Stimulated activated naive B cell treated with anti-CD40 and anti-IgM and Interleukin-4, amounts not matched to agents 10 μg/mL and 1 μg/mL and 100 μg/mL, for 72 hours (primary cell): ENCODE measurements at places on chromosomes 7 and 10.

DNA sequence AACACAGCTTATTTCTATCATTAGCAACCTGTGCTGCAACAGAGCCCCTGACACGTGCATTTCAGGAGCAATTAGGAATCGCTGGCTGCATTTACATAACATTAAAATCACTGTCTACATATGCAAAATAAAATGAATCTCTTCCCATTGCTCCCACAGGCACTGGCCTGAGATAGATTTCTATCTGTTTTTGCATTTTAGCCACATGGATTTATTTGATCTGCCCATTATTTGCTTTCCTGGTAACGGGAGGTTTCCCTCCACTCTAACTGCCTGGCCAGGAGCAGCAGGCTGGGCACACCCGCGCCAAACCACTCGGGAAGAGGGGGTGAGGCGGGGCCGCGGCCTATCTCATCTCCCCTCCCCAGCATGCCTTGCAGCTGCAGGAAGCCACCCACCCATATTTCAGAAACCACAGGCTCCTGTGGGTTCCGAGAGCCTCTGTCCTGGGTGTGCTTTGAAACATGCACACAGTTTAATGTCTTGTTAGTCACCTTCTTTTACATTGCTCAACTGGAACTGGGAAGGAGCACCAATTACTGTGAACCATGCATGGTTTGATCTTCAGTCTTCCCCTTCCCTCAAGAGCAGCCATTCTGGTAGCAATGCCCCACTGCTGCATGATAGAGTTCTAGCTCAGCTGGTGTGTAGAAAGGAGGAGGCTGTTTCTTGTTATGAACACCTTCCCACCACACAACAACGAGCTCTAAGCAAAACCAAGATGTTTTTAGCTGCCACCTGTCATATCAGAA lies 37.7 kb upstream of the IKZF1 start:
- DNase-seq: peak; percentile 61

DNA sequence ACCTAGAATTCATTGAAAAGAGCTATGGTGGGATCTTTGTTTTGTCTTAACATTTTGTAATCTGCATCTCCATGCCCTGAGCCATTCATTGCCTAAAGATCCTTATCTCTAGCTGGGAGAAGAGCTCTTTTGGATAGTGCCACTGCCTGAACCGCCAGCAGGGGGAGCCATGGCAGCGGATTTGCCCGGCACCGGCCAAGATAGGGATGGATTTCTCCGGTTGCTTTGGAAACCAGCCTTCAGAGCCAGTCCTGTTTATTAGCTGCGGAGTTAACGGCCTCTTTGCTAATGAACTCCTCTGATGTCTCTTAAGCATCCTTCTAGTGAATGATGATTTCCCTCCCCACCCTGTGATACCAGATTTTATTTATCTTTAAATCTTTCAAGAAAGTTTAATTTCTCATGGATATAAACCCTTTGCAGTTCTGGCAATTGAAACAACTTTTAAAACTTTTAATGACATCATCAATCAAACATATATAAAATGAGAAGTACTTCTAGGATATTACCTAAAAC lies 58.2 kb upstream of the LYZL2 start:
- DNase-seq: peak; percentile 51

GRCh38 chr7:30214651-30215137 lies 69.7 kb upstream of the ZNRF2 start:
- DNase-seq: no peak

DNA sequence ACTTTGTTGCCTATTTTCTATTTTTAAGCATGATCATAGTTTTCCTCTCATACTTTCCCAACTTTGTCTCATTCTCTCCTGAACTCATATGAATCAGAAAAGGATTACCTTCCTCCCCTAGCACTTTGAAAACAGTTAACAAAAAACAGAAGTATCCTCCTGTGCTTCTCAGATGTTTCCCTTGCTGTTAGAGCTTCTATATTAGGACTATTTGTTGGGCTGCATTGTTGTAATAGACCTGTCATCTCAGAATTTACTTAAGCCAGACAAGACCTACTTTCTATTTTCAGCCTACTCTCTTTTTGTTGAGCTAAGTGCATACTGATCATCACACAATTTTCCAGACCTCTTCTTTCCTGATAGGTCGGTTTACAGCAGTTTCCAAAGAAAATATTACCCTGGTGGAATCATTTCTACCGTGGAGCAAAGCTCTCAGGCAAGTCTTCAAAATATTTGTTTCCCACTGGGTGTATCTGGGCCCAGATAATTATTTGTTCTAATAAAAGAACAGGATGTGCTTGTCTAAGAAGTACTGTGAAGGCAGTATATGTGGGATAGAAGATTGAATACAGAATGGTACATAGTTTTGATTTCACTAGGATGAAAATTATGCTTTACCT lies 411.9 kb upstream of the KLF6 start:
- DNase-seq: no peak

GRCh38 chr7:100119970-100120732 lies 717 bp downstream of the CNPY4 start:
- DNase-seq: no peak

GRCh38 chr7:143410521-143411004 lies 1.9 kb upstream of the EPHA1 start:
- no peak for DNase-seq

DNA sequence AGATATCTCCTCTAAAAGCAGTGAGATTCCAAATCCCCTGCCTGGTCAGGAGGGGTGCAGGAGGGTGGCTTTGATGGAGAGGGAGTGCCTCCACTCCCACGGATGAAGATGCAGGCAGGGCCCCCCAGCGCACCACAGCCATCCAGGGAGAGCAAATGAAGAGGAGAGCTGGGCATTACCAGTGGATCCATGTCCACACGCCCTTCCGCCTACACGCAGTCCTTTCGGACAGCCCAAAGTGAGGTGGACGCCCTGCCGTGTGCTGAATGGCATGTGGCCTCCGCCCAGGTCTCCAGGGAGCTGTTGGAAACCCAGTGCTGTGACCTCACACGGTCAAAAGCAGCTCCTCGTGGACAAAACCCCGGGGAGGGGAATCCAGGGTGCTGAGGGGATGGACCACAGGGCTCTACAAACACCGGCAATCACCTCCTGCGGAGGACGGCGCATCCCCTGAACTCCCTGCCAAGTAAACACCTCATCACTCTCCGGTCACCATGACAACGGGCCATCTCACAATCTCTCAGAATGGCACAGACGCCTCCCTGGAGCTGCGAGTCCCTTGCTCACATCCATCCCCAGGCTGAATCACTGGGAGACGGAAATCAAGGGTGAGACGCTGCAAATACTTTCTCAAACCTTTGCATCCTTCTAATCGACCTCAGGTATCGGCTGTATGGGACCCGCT lies 35.0 kb upstream of the DNAAF5 start:
- DNase-seq: no peak

DNA sequence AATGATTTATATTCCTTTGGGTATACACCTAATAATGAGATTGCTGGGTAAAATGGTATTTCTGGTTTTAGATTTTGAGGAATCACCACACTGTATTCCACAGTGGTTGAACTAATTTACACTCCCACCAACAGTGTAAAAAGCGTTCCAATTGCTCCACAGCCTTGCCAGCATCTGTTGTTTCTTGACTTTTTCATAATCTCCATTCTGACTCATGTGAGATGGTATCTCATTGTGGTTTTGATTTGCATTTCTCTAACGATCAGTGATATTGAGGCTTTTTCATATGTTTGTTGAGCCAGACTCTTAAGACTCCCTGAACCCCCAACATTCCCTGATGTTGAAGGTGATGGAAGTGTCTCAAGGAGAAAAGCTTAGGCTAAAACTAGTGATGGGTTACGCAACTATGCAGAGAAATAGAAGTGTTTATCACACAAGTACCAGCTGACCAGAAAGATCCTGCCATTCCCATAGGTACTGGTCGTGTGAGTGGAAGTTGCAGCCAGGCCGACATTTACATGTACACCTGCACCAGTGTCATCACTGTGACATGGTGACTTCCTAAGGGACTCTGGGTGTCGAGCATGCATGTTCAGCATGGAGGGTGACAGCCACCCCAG lies 711.2 kb upstream of the NRP1 start:
- DNase-seq: no peak

GRCh38 chr7:84200859-84201258 lies 6.3 kb upstream of the SEMA3A start:
- no peak for DNase-seq

DNA sequence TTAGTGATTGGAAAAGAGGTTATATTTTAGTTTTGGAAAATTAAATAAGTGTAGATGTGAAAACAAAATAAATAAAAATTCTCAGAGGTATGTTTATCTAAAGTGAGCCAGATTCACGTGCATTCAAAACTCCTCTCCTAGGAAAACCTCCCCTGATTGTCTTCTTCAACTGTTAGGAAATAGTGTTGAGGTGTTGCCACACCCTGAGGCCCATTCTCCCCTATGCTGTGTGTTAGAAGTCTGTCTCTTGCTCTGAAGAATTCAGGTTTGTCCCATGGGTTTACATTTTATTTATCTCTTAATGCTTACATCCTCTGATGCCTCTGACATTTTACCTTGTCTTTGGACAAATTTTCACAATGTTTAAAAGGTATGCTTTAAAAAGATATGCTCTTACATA lies 40.3 kb downstream of the PTPRE start:
- no peak for DNase-seq

GRCh38 chr10:43574001-43574892 lies at the start of gene ZNF239:
ZNF239 (minus strand) TSS chr10:43574616; CDS start chr10:43558079, 16,537 bp downstream.
- DNase-seq: peak; percentile 89

- no peak for DNase-seq
These were observed 64.8 kb upstream of the SEC61G start for GRCh38 chr7:54823776-54824175.

- DNase-seq: no peak
These were observed 34.9 kb downstream of the FAM171A1 start for GRCh38 chr10:15336211-15336610.

GRCh38 chr10:61399406-61399805 lies 53.8 kb downstream of the TMEM26 start:
- no peak for DNase-seq

DNA sequence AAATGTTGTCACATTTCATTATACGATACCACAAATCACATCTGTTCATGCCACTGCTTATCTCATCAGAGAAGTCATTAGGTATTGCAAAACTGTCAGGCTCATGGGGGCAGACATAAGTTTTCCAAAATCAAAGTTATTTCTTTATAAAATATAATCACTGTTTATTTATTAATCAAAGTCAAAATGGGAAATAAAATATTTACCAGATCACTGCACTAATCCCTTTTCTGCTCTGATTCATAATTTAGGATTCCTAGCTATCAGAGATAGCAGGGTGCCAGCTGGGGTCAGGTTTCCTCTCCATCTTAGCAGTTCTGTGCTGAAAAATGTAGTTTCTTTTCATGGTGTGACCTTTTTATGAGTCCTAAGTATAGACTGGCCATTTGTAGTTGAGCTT lies 117.7 kb upstream of the LANCL2 start:
- no peak for DNase-seq

DNA sequence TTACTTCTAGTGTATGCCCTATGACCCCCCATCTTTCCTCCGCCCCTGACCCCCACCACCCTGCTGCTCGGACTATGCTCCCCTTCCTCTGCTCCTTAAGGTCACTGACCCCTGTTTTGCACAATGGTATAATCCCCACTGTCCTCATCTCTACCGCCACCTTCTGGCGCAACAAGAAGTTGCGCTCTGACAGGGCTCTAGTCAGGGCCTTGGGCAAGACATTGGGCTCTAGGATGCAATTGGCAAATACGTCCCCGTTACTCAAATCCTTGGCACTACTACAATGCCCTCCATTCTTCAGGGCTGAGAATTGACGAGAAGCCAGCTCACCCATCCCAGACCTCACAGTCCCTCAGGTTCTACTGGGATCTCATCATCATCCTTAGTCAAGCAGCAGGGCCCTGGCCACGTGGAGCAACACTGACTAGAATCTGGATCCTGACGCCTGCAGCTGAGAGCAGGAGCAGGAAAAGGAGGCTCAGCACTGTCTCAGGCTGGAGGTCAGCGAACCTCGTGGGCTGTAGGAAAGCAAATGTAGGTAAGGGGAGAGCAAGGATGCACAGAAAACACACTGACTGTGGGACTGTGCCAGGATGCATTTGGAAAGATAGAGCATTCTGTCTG lies 10.6 kb downstream of the LRIT2 start:
- peak; percentile 13 for DNase-seq

DNA sequence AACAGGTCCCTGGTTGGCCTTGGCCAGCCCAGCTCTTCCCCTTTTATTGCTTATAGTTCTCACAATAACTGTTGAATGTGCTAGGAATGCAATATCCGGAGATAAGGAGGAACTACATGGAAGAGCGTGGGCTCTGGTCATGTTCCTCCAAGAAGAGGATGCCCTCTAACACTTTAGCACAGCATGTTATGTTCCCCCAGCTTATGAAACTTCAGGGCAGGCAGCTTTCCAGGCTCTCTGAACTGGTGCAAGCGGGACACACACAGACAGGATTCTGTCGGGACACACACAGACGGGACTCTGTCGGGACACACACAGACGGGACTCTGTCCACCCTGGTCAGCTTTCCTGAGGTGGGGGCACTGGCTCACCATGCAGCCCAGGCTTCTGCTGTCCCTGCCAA lies 141.6 kb downstream of the PKD1L1 start:
- DNase-seq: no peak

- no peak for DNase-seq
These were observed 17.4 kb upstream of the KIF5B start for GRCh38 chr10:32073659-32074058.

DNA sequence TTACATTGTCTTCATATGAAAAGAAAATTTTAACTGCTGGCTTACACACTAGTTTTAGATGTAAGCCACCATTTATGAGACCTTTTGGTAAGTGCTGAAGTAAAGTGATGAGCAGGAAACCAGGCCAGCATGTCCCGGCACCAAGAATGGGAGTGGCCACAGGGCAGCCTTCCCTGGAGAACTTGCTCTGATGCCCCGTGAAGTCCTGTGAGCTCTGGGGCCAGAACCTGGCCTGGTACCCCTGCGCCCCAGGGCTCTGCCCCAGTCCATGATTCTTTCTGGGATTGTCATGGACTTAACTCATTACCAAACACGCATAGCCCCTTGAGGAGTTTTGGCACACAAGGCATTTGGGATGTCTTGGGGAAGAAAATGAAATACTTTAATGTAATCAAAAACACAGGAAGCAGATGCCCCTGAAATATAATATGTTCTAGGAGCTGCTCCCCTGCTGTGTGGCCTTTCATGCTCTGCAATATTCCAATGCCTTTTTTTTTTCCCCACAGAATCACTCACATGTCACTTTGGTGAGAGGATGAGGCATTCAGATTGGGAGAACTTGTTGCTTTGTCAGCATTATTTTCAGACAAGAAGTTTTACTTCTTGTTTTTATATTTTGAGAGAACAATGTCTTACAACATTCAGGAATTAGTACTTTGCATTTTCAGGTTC lies 53.1 kb upstream of the CXCL12 start:
- no peak for DNase-seq

DNA sequence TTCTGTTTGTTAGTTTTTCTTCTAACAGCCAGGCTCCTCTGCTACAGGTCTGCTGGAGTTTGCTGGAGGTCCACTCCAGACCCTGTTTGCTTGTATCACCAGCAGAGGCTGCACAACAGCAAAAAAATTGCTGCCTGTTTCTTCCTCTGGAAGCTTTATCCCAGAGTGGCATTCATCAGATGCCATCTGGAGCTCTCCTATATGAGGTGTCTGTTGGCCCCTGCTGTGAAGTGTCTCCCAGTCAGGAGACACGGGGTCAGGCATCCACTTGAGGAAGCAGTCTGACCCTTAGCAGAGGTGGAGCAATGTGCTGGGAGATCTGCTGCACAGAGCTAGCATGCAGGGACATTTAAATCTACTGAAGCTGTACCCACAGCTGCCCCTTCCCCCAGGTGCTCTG lies 26.7 kb upstream of the CROT start:
- no peak for DNase-seq

GRCh38 chr7:30971840-30972563 lies 8.2 kb downstream of the GHRHR start:
- no peak for DNase-seq
